Spinal cord (tissue), 10 donors: ENCODE measurements at places on chromosomes 12 and 14.

- no peak for DNase-seq
Measured at GRCh38 chr12:110657747-110658146, 31.2 kb downstream of the HVCN1 start.

- DNase-seq: no peak
Measured at GRCh38 chr14:37870170-37870569, 274.7 kb downstream of the TTC6 start.

- DNase-seq: no peak
Measured at GRCh38 chr12:19834592-19834991, 395.3 kb downstream of the AEBP2 start.

- DNase-seq: no peak
Measured at GRCh38 chr12:100857971-100858370, 63.4 kb downstream of the ANO4 start.

- peak; percentile 19 for DNase-seq
Measured at GRCh38 chr14:59359431-59360124, 105.6 kb downstream of the GPR135 start.

GRCh38 chr14:101963656-101964296 is 597 bp upstream of the DYNC1H1 start:
- no peak for DNase-seq

GRCh38 chr14:22099942-22100763 is 426.5 kb upstream of the OR4E1 start:
- DNase-seq: peak; percentile 93

DNA sequence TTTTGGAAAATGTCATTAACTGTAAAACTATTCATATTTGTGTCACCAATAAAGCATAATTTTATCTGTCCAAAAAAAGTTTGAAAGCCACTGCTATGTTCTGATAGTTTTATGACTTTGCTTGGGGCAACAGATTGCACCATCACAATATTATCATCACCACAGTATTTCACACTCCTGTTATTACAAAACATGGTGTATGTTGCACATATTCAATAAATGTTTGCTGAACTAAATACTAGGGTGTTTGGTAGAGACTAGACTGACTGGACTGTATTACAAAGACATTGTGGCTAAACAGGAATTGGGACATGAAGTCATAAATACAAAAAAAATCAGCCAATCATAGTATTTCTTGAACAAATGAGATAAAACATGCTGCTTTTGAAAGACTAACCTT is 55.1 kb downstream of the PAWR start:
- no peak for DNase-seq

DNA sequence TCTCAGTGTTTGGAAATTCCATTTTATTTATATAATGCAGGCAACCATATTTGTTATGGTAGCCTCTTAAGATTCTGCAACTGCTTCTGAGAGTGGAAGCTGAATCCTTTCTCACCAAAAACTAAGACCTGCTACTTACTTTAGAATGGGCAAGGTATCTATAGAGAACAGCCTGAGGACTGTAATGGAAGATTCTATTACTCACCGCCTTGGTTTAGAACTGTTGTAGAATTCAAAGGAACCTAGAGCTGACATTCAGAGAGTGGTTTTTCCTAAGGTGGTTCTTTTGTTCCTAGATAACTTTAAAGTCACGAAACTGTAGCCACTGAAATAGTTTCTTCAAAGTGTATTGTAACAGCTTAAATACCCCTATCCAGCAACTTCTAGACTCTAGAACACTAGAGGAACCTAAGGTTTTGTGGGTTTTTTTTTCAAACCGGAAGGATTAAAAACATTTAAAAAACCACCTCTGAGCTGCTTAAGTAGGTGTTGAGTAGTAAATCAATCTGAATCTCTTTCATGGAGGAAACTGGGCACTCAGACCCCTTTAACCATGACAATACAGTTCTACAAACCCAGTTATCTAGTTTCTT is 4.2 kb downstream of the TDP1 start:
- DNase-seq: no peak

DNA sequence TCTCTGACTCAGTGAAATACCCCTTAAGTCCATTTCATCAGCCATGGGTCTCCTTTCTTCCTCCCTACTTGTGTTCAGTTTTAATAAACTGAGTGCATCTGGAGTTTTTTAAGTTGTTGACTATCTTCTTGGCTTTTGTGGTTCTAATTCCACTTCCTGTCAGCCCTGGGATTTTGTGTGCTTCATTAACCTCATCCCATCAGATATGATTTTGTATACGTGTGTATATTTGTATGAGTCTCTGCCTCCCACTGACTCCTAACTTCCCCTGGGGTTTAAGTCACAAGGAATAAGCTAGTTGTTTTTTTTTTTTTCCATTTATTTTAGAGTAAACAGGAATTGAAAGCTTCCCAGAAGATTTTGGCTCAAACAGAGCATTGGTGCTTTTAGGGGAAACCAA is 62.7 kb downstream of the TTLL5 start:
- DNase-seq: no peak

GRCh38 chr12:3896801-3897351 is 23.7 kb upstream of the PARP11 start:
- no peak for DNase-seq

GRCh38 chr14:100376751-100377171 is 53.6 kb downstream of the SLC25A47 start:
- no peak for DNase-seq

DNA sequence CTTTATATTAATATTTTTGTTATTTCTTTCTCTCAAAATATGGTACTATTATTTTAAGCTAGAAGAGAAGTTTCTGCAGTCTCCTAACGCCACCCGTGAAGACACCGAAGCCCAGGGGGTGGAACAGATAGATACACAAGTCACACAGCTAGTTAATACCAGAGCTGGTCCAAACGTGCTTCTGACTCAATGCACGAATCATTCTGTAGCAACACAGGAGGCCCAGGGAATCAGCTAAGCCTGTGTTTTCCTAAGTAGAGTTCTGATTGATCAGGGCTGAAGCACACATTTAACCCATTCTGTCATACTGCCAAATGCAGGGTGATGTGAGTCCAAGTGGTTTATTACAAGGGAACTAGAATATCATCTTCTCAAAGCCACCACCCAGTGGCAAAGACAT is 116.9 kb upstream of the PWP1 start:
- no peak for DNase-seq

DNA sequence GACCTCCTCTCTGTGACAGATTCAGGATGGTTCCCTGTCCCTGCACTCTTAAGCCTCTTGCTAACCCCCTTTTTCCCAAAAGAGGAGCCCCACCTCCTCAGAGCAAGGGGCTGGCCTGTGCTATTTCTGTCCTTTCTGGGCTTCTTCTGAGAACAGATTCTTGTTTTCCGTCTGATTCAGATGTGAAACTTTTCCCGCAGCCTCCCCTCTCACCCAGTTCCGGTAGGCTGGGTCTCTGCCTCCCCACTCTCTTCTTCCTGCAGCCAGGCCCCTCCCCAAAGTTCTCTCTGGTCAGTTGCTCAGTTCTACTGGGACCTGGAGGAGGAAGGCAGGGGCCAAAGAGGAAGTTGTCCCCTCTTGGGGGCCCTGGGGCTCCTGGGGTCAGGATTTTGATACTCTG is 11.8 kb downstream of the PDE1B start:
- DNase-seq: no peak

DNA sequence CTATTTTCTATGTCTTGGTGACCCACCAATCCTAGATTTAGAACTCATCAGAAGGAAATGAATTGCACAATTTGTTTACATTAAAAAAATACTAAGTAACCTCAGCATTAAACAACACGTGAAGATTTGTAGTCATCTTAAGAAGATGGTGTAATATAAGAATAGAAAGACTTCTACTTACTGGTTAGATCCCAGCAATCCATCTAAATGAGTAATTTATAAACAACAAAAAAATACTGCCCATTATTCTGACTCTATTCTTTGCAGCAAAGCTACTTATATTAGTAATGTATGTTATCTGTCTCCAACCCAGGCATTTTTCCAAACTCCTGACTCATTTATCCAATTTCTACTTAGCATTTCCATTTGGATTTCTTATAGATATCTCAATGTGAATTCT is 67.8 kb downstream of the CD163L1 start:
- DNase-seq: no peak

DNA sequence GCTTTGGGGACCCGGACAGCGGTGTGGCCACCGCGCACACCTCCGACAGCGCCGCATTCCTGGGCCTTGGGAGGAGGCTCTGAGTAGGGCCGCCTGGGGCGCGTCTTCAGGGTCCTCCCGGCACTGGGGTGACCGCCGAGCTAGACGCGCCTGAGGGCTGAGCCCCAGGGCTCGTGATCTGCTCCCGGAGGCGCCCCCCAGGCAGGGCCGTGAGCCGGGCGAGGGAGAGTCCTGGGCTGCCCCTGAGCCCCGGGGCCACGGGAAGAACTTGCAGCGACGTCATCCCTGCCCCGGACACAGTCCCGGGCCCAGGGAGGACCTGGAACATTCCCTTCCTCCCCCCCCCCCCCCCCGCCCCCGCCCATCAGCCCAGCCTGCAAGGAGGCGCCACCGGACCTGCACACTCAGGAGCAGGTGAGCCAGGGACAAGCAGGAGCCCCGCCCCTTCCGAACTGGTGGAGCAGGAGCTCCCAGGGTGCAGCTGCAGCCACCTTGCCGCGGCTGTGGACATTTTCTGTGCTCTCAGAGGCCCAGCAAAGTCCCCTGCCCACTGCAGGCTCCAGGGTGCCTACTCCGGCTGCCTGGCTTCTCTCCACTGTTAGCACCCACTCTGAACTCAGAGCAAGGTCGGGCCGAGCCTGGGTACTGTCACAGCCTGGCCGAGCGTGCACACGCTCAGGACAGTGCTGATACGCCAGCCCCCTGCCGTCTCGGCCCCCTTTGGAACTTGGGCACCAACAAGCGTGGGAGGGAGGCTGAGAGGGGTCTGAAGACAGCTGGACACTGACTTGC is 50.7 kb downstream of the A2M start:
- DNase-seq: peak; percentile 14

DNA sequence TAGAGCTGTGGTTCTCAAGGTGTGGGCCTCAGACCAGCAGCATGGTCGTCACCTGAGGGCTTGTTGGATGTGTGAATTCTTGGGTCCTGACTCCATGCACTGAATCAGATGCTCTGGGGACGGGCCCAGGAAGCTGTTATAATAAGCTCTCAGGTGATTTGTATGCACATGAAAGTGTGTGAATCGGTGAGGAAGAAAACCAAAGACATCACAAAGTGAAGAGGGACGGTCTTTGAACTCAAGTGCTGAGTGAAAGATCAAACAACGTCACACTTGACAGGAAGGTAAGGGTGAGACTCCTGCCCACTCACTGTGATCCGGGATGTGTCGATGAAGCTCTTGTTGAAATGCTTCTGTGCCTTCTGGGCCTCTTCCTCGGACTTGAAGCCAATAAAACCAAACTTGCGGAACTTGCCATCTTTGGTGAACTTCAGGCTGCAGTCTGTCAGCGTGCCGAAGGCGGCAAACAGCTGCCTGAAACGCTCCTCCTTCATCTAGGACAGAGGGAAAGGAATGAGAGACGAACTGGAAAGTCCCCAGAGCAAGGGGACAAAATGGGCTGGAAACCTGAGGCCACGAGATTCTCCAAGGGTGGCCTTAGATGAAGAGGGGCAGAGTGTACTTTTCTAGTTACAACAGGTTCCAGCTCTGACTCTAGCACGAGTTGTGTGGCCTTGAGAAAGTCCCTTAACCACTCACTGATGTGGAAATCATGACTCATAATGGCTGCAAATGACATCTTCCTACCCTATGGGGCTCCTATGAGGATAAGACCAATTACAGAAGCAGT is 4.0 kb downstream of the RBM19 start:
- no peak for DNase-seq

DNA sequence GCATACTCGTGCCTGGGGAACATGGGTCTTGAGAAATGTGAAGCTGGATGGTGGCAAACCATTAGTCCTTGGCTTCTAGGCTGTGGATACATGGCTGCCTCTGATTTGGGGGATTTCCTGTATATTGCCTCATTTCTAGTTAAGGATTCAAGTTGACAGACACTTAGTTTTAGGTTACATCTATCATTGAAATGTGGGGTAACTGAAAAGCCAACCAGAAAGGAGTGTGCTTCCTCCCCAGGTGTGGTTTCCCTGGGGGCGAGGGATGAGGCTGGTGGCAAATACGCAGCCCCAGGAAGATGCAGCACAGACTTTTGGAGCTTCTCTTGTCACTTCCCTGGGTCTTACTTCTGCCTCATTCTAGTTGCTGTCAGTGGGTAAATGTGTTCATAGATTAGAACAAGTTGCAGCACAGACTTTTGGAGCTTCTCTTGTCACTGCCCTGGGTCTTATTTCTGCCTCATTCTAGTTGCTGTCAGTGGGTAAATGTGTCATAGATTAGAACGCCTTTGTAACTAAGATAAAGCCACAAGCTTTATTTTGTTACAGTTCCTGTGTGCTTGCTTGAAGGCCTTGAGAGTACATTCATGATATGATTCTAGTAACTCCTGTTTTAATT is 85.1 kb downstream of the BORCS5 start:
- DNase-seq: no peak

GRCh38 chr14:65164068-65164824 is 61.9 kb upstream of the MAX start:
- peak; percentile 48 for DNase-seq

DNA sequence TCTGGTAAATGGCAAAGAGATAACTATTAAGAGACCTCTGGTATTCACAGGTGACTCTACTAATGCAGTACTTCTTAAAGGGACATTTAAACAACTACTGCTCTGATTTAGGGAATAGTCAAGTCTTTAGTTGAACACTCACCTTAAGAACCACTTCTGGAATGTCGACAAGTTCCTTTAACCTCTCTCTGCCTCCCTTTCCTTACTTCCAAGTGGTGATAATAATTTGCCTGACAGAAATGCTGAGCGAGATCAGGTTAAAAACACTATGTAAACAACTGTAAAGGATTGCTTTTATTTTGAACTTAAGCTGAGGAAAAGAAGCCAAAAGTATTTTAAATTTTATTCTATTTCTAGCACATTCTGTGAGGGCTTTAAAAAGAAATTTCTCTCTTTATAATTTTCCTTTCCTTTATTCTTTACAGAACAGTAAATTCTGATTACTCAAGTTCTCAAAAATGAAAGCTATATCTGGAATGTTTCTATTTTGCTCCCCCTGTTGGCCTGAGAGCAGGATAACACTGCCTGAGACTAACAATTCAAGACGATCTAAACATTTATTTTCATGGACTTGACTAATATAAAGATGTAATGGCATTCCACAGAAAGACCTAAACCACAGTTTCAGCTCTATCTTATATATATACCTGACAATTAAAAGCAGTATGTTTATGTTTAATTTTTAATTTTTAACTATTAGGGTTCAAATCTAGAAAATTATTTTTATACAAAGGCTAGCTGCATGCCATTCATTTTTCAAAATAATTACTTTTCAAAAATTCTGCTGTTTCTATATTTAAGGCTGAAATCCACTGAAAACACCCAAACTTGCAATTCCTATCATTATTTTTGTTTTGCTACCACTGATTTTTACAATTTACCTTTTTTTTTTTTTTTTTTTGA is 29.2 kb downstream of the ZCCHC8 start:
- peak; percentile 49 for DNase-seq

GRCh38 chr12:122235741-122236140 is 9.9 kb upstream of the DIABLO start:
- no peak for DNase-seq

DNA sequence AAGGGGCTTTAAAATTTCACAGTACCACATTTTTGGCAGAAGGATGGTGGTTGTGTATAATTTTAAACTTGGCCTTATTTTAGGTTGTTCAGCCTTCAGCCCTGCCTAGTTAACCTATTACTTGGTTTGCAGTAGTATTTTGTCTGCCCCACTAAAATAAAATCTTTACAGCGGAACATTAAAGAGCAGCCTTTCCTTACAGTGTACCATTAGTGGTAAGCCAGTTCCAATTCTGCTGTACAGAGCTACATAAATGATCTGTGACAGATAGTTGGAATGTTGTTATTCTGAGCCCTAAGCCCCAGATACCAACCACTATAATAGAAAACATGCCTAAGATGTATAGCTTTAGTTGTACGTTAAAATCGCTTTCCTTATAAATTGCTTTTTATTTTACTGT is 56.2 kb downstream of the SLC38A6 start:
- no peak for DNase-seq
